ENCODE measurements at places on chromosomes 7 and 10.

- no peak for DNase-seq
These were observed 3.9 kb downstream of the PTF1A start for GRCh38 chr10:23195846-23196600.

DNA sequence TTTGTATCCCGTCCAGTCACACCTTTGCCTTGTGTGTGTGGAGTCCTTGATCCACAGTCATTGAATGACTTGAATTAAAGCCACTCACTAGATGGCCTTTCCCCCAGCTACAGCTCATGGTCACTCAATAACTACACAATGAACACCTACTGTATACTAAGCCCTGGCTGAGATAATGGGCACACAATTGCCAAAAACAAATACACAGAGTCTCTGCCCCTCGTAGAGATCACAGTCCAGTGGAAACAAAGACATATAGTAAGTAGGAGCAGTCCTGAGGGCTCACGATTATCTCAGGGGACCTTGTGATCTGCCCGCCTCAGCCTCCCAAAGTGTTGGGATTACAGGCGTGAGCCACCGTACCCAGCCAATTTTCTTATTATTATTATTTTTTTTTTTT, 22.1 kb upstream of the DDIT4 start:
- no peak for DNase-seq

- DNase-seq = no peak
These were observed 146.7 kb downstream of the GPR37 start for GRCh38 chr7:124618871-124619270.

DNA sequence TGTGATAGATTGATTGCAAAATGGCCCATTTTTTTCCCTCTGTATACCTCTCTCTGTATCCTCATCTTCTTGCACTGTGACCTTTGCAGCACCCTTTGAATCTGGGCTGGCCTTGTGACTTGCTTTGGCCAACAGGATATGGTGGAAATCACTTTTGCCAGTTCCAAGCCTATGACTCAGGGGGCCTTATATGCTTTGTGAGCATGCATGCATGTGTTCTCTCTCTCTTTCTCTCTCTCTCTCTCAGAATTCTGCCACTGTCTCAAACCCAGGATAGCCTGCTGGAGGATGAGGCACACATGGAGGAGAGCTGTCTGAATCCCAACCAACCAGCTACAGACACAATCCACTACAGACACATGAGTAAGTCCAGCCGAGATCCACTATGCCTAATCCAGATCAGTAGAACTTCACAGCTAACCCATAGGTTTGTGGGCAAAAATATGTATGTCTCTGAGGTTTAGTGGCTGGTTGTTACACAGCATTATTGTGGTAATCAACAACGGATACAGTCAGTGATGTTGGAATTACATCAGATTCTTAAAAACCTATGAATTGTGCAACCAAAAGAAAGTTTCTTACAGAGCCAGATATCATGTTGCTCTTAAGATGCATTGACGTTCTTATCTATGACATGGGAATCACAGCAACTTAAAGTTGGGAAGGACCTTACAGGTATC, 41.8 kb upstream of the ABCB4 start:
- DNase-seq = no peak

DNA sequence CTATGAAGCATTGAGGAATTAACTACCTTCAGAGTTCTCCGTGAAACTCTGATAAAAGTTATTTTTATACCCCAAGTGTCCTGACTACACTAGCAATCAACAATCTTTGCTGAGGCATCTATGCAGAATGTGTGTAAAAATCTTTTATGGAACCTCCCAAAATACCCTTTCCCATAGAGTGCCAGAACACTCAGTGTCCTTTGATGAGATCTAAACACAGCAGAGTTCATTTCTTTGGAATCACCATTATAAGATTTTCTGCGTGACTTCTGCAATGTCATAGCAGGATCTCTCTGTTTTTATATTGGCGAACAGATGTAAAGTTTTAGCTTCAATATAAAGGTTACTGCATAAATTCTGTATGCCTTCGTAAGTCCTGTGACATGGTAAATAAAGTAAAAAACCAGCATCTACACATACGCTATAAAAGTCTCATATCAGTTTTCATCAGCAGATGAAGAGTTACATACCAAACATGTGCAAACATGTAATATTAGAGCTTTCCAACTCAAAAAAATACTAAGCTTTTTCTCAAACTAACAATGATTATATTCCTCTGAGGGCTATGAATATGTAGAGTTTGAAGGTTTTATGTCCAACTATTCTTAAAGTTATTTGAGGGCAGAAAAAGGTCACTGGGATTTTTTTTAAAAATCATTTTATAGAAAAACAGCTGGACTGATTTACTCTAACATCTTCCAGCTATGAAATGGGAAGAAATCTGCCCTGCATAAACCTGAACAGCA, 67.2 kb downstream of the SKIDA1 start:
- DNase-seq = no peak

- no peak for DNase-seq
These were observed 7.4 kb downstream of the SLC29A3 start for GRCh38 chr10:71326464-71326881.

- no peak for DNase-seq
These were observed 108.6 kb downstream of the TMEM130 start for GRCh38 chr7:98761225-98761624.

- DNase-seq = no peak
These were observed 16.3 kb downstream of the TLL2 start for GRCh38 chr10:96497391-96497790.

DNA sequence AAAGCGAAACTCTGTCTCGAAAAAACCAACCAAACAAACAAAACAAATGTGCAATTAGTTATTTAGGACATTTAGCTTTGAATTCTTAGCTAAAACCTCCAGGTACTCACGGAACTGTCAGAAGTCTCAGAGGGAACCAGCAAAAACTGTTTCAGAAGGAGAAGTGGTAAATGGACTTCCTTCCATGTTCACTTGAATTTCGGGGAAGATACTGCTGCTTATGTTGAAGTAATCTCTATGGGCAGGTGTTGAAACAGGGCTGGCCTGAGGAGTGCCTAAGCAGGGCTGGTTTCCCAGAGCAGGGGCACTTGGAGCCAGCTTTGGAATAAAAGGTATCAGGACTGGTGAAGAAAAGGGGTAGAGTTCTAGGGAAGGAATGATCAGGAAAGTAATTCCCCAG, 2.4 kb upstream of the EXOC6 start:
- no peak for DNase-seq

- no peak for DNase-seq
These were observed 36.3 kb downstream of the SCART1 start for GRCh38 chr10:133489816-133490588.

GRCh38 chr10:7233259-7233991, 177.4 kb downstream of the SFMBT2 start:
- no peak for DNase-seq

- DNase-seq = no peak
These were observed 50.4 kb downstream of the TCF7L2 start for GRCh38 chr10:113000442-113000841.

- no peak for DNase-seq
These were observed 6.0 kb downstream of the CPXM2 start for GRCh38 chr10:123885406-123886170.

DNA sequence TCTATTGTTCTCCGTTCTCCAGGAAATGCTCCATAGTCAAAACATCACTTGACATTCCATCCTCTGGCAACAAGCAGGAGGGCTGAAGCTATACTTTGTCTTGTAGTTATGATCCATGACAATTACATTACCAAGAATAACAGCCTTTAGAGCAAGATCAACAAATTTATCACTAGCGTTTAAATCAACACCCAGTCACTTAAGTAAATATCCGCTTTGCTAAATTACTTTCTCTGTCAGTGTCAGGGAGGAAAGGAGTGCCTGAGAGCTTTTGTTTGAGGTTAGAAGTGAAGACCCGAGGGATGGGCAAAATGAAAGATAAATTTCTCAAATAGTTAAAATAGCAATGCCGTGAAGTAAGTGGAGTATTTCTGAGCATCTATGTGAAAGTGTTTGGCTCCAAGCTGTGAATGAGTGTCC, 236.1 kb upstream of the BMPER start:
- no peak for DNase-seq

DNA sequence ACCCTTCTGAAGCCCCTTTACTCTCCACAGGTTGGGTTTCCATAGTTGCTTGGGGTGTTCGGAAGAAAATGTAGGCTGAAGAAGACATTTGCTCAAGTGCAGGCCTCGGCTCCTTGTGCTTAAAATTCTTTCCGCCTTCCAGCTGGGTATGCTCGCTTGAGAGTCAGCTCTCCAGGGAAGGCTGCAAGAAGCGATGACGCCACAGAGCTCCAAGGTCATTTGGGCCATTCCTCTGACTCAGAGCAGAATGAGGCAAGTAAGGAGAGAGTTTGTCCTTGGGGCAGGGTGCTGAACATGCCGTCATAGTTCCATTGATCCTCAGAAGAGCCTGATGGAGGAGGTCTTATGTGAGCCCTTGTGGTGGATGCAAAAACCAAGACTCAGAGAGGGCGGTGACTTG, 27.4 kb upstream of the HSPA12A start:
- no peak for DNase-seq

GRCh38 chr10:121148921-121149320, 297.8 kb downstream of the WDR11 start:
- no peak for DNase-seq

DNA sequence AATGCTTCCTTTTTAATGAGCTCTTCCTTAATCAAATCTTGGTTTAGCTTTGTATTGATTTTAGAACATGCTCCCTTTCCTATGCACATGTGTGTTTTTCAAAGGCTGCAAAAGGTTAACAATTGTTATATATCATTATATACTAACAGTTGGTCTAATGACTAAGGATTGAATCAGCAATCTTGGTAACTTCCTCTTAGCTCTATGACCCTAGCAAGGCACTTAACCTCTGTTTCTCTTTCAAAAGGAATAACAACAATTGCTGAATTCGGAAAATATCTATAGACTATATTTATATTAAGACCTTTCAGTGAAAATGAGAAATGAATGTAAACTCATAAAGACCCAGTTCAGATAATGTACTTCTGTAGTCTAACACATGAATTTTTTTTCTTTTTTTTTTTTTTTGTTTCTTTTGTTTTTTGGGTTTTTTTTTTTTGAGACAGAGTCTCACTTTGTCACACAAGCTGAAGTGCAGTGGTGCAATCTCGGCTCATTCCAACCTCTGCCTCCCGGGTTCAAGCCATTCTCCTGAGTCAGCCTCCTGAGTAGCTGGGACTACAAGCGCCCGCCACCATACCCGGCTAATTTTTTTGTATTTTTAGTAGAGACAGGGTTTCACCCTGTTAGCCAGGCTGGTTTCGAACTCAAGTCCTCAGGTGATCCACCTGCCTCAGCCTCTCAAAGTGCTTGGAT, 48.8 kb downstream of the HOXA1 start:
- DNase-seq = no peak

DNA sequence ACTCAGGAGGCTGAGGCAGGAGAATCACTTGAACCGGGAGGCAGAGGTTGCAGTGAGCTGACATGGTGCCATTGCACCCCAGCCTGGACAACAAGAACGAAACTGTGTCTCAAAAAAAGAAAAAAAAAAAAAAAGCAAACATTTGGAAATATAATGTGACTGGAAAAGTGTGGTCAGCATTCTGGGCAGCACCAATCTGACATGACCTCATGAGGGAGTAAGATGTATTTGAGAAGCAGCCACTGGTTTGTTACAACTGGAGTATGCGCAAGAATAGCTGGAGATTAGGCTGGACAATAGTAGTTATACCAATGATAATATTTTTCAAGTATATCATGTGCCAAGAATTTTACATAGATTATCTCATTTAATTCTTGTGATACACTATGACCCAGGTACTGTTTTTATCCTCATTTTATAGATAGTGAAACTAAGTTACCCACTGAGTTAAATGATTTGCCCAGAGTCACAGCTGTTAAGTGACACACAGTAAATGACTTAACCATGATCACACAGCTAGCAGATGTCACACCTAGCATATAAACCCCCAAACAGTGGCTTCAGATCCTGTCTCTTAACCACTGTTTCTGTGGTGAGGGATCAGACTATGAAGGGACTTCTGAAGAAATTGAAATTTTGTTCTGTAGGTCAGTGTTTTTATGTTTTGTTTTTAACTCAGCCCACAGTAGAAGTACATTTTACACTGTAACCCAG, 11.1 kb downstream of the MCU start:
- DNase-seq = no peak

GRCh38 chr7:121138262-121138933, 149.9 kb downstream of the CPED1 start:
- no peak for DNase-seq

DNA sequence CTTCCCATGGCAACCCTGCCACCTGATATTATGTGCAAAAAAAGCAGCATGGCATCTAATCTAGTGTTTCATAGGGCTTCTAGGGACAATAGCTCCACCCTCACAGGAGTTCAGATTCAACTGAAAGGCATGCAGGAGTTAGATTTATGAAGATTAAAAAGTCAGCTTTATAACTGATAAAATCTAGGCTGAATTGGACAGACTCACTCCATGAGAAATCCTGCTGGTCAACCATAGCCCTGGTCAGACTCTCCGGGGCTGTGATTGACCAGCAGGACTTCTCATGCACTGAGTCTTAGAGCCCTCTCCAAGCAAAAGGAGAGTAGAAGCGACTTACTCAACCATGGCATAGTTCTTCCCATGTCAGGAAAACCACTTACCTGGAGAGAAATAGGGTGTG, 345.4 kb downstream of the NEBL start:
- DNase-seq = no peak

DNA sequence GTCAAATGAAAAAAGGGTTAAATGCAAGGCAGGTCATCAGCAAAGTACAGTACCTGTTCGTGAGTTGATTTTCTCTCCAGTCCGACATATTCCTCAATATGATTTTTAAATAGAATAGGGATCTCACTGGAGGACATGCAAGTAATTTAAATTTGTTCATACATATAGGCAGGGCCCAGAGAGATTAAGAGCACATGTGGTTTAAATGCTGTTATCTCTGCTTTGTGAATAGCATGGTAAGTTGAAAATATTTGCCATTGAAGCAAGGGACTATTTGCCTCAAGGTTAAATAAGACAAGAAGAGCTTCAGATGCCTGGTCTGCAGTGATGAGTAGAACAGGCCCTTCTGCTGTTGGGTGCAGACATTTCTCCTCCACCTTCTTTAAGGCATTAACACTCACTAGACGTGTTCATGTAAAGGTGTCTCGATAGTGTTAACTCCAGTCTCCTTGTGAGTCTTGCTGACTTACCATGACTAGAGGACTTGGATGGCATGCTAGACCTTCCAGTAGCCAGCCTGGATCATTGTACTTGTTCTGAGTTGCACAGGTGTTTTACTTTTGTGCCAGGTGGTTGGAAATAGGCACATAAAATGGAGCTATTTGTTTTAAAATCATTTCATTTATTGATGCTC, 15.6 kb upstream of the AKR1C3 start:
- DNase-seq = no peak

DNA sequence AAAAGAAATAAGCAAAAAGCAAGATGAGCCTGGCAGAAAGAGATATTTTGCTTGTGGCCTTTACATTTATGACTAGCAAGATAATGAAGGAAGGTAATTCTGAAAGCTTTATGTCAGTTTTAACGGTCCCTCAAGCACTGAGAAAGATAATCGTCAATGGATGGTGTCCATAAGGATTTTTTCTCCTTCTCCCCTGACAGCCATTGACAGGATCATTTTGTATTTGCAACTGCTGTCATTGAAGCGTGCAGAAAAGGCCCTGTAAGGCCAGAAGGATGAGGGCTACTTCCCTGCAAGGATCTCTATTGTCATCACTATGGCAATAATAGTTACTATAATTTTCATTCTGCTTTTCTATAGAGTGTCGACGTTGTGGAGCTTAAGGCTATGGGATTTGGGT, 994 bp upstream of the LRGUK start:
- DNase-seq = no peak

GRCh38 chr10:88089498-88089897, 226.1 kb downstream of the PTEN start:
- no peak for DNase-seq
